WTC11 (cell line): ENCODE measurements at places on chromosomes 7 and 10.

DNA sequence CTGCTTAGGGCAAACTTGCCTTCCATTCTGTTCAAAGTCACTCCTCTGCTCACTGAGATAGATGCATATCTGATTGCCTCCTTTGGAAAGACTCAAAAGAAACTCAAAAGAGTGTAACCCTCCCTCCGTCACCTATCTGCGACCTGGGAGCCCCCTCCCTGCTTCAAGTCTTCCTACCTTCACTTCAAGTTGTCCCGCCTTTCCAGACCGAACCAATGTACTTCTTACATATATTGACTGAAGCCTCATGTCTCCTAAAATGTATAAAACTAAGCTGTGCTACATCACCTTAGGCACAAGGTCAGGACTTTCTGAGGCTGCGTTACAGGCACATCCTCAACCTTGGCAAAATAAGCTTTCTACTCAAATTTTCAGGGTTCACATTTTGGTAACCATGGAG lies 77.4 kb upstream of the C1GALT1 start:
- no peak overlapping the region for H3K4me3 ChIP-seq
- DNase-seq = no peak
- peaks cover 23% of the 10 kb centered on the region for H3K36me3 ChIP-seq
- no peaks in the 10 kb centered on the region; the same call in 1 of the 2 replicates for H3K27me3 ChIP-seq

DNA sequence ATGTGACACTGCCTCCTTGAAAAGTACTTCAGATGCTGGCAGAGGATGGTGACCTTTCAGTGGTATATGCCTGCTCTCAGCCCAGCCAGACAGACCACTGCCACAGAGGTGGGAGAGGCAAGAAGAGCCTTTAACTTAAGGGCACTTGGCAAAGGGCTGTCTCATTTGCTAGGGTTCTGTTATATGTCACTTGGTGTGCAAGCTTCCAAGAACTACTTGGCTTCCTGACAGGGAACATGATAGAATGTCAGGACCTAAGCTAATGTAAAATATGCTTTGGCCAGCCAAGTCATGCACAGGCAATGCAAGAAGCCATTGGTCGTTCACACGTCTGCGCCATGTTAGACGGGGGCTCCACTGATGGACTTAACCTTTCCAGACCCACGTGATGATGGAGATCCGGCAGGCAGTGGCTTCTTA lies 54.7 kb downstream of the RBM20 start:
- no peak for DNase-seq
- H3K4me1 ChIP-seq = peaks cover 15% of the 10 kb centered on the region
- H3K27ac ChIP-seq = no peak overlapping the region
- H3K27me3 ChIP-seq = no peaks in the 10 kb centered on the region
- H3K36me3 ChIP-seq = no peaks in the 10 kb centered on the region
- no peak overlapping the region for H3K4me3 ChIP-seq

DNA sequence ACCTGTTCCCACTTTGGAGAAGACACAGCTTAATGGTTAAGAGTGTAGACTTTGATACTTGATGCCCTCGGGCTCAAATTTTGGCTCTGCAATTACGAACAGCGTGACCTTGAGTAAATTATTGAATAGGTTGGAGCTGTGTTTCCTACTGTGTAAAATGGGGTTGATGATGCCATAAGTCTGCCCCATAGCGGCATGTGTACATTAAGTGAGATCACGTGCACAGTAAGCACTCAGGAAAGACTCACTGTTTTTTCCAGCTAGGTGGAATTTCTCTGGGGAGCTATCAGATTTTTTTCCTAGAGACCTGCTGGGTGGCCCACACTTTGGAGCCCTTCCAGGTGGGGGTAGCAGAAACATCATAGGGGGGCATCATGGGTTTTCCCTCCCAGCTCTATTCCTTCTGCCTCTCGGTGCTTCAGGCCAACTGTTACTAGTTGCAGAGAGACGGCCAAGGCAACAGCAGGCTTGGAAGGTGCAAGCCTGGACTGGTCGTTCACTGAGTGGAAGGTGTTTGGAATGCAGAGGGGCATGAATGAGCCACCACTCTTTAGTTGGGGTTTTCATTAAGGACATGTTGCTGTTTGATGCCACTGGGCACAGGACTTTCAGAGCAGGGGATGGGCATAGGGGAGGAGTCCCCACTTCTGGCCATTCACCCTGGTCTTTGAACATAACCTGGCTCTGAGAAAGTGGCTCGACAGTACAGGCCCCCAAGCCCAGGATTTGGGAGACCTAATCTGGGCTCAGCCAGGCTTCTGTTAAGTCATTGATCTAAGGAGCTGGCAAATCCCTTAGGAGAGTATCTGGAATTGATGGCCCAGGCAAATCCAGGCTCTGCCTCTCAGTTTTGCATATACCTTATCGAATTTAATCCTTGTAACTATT lies 64.0 kb downstream of the SYPL1 start:
- no peak for DNase-seq
- H3K4me1 ChIP-seq = peaks cover 4% of the 10 kb centered on the region
- no peaks in the 10 kb centered on the region; the same call in none of the 2 replicates for H3K27me3 ChIP-seq

DNA sequence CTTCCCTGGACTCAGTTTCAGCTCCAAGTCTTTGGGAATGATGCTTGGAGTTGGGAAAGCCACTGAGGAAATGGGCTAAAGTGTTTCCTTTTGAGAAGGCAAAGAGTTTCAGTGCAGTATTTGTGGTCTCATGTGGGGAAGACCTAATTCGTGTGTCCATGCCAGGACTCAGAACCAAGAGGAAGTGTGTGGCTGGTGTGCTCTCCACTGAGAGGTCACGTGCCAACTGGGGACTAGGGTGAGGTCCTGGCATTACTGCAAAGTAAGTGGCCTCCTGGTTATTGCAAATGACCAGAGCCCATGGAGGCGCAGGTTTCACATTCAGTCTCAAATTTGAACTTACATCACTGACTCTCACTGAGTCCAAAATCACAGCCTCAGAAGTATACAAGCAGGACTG lies 48.6 kb upstream of the ITPRID1 start:
- 0 out of 2 replicates have a peak overlapping the region, but pooled peaks have one; percentile 23 for H3K27ac ChIP-seq
- DNase-seq = no peak
- H3K36me3 ChIP-seq = no peaks in the 10 kb centered on the region
- H3K27me3 ChIP-seq = peaks cover 86% of the 10 kb centered on the region
- H3K4me3 ChIP-seq = no peak overlapping the region
- H3K4me1 ChIP-seq = peaks cover 69% of the 10 kb centered on the region

GRCh38 chr7:26087321-26088091 lies 64.5 kb upstream of the NFE2L3 start:
- H3K4me3 ChIP-seq = no peak overlapping the region
- no peaks in the 10 kb centered on the region for H3K36me3 ChIP-seq
- peaks cover 40% of the 10 kb centered on the region for H3K4me1 ChIP-seq
- DNase-seq = no peak
- H3K27ac ChIP-seq = no peak overlapping the region

- no peak for DNase-seq
- no peaks in the 10 kb centered on the region for H3K27me3 ChIP-seq
- H3K4me1 ChIP-seq = no peaks in the 10 kb centered on the region; the same call in 1 of the 2 replicates
- H3K36me3 ChIP-seq = no peaks in the 10 kb centered on the region
- H3K4me3 ChIP-seq = no peak overlapping the region
- H3K27ac ChIP-seq = no peak overlapping the region
Measured at GRCh38 chr10:85851325-85851724, 515.3 kb downstream of the GRID1 start.

DNA sequence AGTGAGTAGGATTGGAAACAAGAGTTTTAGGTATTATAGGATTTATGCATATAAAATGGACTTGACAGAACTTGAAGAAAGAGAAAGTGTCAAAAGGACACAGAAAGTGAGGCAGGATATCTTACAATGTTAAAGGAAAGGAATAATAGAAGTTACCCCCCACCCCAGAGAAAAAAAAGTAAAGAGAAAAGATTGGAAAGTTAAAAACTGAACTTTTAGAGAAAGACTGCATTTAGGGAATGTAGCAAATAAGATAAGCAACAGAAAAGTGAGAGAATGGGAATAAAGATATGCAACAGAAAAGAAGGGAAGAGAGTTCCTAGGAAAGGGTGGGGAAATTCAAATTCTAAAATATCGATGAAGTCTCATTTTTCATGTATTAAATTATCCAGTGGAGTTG lies 250.5 kb upstream of the KAT6B start:
- no peak for DNase-seq
- H3K27ac ChIP-seq = peak overlapping the region; percentile 8; the same call in 1 of the 2 replicates
- peaks cover 45% of the 10 kb centered on the region for H3K36me3 ChIP-seq
- H3K27me3 ChIP-seq = no peaks in the 10 kb centered on the region; the same call in 1 of the 2 replicates

- H3K4me3 ChIP-seq = no peak overlapping the region
- peaks cover 7% of the 10 kb centered on the region; the same call in 1 of the 2 replicates for H3K4me1 ChIP-seq
- no peak overlapping the region for H3K27ac ChIP-seq
- H3K36me3 ChIP-seq = peaks cover 17% of the 10 kb centered on the region
- DNase-seq = peak; percentile 2
Measured at GRCh38 chr7:158271646-158272045, 316.0 kb downstream of the PTPRN2 start.

- peak overlapping the region; percentile 0; the same call in 1 of the 2 replicates for H3K27ac ChIP-seq
- no peak overlapping the region for H3K4me3 ChIP-seq
- no peak for DNase-seq
- H3K36me3 ChIP-seq = peaks cover 70% of the 10 kb centered on the region
- H3K27me3 ChIP-seq = no peaks in the 10 kb centered on the region
- no peaks in the 10 kb centered on the region for H3K4me1 ChIP-seq
Measured at GRCh38 chr10:12111528-12111927, 17.9 kb upstream of the SEC61A2 start.

- DNase-seq = no peak
- no peaks in the 10 kb centered on the region for H3K36me3 ChIP-seq
- no peak overlapping the region for H3K4me3 ChIP-seq
- H3K27ac ChIP-seq = no peak overlapping the region
Measured at GRCh38 chr7:94050046-94050445, 45.9 kb upstream of the BET1 start.

GRCh38 chr7:137804836-137805235 lies 41.9 kb downstream of the DGKI start:
- no peaks in the 10 kb centered on the region for H3K27me3 ChIP-seq
- H3K36me3 ChIP-seq = no peaks in the 10 kb centered on the region

DNA sequence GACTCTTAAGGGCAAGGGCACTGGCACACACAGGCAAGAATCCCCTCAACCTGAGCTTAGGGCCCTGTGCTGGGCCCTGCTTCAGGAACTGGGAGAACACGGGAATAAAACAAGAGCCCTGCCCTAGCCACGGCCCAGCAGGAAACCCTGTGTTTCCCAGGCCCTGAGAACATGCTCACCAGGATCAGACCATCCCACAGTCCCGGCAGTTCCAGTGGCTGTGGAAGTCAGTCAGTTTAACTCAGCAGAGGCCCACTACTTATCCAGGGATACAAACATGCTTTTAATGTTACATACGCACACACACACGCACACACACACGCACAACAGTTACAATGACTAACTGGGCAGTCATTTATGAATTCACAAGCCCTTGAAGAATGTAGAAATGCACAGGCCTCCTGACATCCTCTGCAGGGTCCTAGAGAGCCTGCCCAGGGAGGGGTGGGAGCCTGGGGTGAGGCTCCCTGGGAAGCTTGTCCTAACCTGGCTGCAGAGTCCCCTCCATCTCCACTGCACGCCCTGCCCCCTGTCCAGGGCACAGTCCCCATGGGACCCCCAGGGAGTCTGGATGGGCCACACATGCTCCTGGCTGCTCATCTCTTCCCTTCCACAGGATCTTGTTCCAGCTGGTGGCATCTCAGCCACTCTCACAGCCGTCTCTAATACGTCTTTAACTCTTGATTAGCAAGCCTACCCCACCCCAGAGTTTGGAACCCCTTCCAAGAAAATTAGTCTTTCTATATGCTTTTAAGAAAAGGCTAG lies 97.6 kb downstream of the TCERG1L start:
- H3K4me1 ChIP-seq = no peaks in the 10 kb centered on the region
- H3K4me3 ChIP-seq = no peak overlapping the region
- H3K27ac ChIP-seq = no peak overlapping the region
- DNase-seq = no peak
- no peaks in the 10 kb centered on the region; the same call in 1 of the 2 replicates for H3K27me3 ChIP-seq

GRCh38 chr10:120511165-120511564 lies 54.1 kb downstream of the PLPP4 start:
- no peak for DNase-seq
- H3K27me3 ChIP-seq = peaks cover 12% of the 10 kb centered on the region; the same call in 1 of the 2 replicates
- H3K27ac ChIP-seq = no peak overlapping the region
- no peak overlapping the region for H3K4me3 ChIP-seq
- H3K4me1 ChIP-seq = peaks cover 8% of the 10 kb centered on the region
- H3K36me3 ChIP-seq = no peaks in the 10 kb centered on the region

DNA sequence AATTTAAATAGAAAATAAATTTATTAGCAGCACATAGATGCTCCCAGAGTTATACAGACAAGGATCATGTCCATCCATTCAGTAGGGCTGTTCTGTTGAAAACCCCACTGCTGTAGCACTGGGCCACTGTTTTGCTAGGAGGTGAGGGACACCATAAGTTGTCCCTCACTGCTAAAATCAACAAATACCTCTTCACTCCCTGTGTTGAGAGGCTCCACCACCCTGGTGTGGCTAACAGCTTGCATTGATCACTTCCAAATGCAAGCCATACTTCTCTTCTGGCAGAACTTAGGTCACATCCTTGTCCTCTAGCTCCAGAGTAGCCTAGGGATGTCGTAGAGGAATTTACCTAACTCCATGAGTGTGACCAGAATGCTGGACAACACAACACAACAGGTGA lies 55.4 kb downstream of the MDFIC start:
- no peak overlapping the region for H3K27ac ChIP-seq
- H3K36me3 ChIP-seq = no peaks in the 10 kb centered on the region
- DNase-seq = peak; percentile 10
- no peak overlapping the region for H3K4me3 ChIP-seq
- no peaks in the 10 kb centered on the region for H3K27me3 ChIP-seq

- DNase-seq = no peak
- H3K4me1 ChIP-seq = 0 out of 2 replicates have a peak, but pooled peaks cover 2% of the 10 kb centered on the region
Measured at GRCh38 chr7:44114586-44115310, 8.6 kb downstream of the POLD2 start.

- H3K4me1 ChIP-seq = no peaks in the 10 kb centered on the region
- H3K36me3 ChIP-seq = no peaks in the 10 kb centered on the region
- no peak for DNase-seq
Measured at GRCh38 chr7:121123032-121123431, 134.5 kb downstream of the CPED1 start.

- no peaks in the 10 kb centered on the region for H3K27me3 ChIP-seq
- peaks cover 53% of the 10 kb centered on the region for H3K4me1 ChIP-seq
- DNase-seq = no peak
- no peaks in the 10 kb centered on the region for H3K36me3 ChIP-seq
Measured at GRCh38 chr10:77531441-77532001, 106.1 kb downstream of the KCNMA1 start.

DNA sequence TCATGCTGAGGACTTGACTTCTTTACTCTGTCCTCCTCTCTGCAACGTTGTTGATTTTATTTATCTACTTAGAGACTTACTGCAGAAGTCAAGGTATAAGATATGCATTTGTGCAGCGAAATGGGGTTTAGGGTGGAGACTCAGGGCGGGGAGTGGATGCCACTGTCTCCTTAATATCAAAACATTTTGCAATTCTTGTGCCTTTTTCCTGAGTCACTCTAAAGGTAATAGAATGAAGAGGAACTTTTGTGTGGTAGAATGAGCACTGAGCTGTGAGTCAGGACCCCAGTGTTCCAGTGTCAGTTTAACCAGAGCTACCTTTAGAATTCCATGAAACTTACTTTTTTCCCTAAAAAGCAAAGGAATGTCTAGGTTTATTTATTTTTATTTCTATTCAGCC lies 78.2 kb downstream of the VTI1A start:
- H3K27ac ChIP-seq = peak overlapping the region; percentile 5; the same call in 1 of the 2 replicates
- DNase-seq = no peak
- H3K36me3 ChIP-seq = no peaks in the 10 kb centered on the region
- H3K27me3 ChIP-seq = no peaks in the 10 kb centered on the region
- peaks cover 24% of the 10 kb centered on the region for H3K4me1 ChIP-seq
- no peak overlapping the region for H3K4me3 ChIP-seq
